ENCODE measurements at places on chromosomes 1 and 21.

DNA sequence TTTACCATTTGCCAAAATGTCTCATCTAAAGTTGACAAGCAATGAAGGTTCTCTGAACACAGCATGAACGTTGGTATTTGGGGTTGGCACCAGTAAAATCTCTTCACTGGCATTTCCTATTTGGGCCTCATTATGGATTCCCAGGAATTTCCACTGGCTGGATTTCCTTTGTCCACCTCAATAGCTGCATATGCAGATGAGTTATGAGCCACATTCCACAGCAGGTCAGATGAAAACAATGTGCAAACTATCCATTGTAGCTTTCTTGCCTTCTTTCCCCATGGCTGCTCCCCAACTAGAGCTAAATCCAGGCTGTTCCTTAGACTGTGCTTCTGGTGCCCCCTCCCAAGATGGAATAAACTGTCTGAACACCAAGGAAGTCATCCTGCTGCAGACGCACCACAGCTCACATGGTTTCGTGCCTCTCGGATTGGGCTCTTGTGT is 168.1 kb upstream of the FGGY start:
- no peak for DNase-seq

DNA sequence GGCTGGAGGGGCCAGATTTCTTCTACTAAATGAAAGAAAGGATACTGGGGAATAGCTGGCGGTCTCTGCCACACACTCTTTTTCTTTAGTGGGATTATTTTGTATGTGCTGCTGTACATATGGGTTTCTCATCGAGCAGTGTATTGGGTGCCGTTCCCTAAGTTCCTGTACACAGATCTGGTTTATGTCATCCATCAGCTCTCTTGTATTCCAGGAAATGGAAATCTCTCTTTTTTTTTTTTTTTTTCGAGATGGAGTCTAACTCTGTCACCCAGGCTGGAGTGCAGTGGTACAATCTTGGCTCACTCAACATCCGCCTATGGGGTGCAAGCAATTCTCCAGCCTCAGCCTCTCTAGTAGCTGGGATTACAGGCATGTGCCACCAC is 27.0 kb upstream of the NID1 start:
- DNase-seq: no peak

GRCh38 chr1:43901196-43901961 is 32.2 kb upstream of the ARTN start:
- DNase-seq: no peak

DNA sequence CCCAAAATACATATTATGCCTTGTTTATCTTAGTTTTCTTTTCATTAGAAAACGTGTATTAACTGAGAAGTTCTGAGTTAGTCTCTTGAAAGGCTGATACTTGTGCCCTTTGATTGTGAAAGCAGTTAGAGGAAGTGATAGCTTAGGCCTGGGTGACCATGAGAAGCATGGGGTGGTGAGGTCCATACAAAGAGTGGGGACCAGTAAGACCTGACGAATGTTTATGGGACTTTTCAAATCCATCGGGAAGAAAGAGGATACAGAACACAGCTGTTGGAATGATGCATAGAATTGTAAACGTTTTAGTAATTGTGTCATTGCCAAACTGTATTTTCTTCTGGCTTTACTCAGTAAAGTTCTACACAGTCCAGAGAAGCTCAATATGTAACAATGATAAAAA is 259.8 kb downstream of the LMO4 start:
- peak; percentile 23 for DNase-seq

- no peak for DNase-seq
These were observed 137.6 kb downstream of the PTGER3 start for GRCh38 chr1:70910013-70910412.

DNA sequence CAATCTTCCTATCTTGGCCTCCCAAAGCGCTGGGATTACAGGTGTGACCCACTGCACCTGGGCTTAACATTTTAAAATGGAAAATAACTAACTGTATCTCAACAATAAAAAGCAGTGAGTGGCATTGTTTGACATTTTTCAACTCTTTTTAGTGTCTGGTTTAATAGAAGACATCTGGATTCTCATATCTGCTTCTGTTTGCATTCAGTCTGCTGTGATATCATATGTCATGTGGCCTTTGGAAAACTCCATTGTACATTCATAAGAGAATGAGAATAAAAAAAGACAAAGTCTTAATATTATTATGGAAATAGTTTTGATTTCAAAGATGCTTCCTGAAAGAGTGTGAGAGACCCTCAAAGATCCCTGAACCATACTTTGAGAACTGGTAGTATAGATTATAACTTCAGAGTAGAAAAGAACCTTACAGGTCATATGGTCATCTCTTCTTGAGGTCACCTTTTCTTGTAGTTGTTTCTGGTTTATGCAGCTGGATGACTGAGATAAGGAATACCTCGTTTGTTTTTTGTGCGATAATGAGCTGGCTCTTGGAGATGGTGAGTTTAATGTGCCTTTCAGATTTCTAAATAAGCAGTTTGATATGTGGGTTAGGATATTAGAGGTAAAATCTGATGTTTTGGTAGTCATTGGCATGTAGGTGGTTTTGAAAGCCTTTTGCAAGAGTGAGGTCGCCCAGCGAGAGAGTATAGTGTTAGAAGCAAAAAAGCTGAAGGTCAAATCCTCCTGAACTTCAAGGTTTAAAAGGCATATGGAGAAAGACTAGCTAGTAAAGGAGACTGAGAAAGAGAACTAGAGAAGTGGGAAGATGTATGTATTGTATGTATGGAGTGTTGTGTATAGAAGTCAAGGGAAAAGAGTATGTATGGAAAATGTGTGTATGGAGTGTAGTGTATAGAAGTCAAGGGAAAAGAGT is 17.2 kb downstream of the CEP350 start:
- DNase-seq: no peak

DNA sequence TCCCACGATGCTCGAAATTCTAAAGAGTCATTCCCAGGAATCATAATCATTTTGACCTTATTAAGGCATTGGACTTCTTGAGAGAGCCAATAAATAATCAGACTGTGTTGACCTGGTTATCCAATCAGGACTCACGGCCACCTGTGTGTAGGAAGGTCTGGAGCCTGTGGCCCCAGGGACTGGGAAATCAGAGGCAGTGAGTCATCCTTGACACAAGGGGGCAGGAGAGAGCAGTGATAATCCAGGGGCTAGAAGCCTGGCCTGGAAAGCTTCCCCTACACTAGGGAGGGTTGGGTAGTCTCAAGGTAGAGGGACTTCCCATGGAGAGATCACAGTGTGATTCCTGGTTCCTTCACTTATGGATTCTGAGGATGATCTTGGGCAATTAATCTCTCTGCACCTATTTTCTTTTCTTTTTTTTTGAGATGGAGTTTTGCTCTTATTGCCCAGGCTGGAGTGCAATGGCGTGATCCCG is 4.7 kb downstream of the MR1 start:
- DNase-seq: no peak

DNA sequence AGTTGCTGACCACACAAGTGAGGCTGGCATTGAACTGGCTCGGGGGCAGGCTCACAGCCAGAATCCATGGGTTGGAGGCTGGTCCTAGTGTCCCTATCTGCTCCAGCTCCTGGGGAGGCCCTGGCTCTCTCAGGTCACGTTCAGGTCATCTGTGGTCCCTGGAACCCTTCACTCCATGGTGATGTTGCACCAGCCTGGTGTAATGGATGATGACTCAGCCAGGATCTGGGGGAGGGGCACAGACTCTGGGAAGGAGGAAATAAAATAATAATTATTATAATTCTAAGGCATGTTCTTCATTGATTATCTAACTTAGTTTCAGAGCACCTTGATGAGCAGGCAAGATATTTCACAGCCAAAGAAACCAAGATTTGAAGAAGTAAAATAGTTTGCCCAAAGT is 26.6 kb upstream of the FCRL4 start:
- DNase-seq: no peak

DNA sequence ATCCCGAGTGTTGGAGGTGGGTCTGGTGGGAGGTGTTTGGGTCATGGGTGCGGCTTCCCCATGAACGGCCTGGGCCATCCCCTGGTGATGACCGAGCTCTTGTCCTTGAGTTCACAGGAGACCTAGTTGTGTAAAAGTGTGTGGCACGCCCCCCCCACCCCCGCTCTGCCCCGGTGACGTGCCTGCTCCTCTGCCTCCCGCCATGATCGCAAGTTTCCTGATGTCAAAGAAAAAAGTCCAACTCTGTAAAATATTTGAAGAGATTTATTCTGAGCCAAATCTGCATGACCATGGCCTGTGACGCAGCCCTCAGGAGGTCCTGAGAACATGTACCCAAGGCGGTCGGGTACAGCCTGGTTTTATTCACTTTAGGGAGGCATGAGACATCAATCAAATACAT is 125.1 kb upstream of the COL6A1 start:
- no peak for DNase-seq

- DNase-seq: peak; percentile 89
These were observed 975.7 kb upstream of the ADGRL4 start for GRCh38 chr1:79982211-79982610.

DNA sequence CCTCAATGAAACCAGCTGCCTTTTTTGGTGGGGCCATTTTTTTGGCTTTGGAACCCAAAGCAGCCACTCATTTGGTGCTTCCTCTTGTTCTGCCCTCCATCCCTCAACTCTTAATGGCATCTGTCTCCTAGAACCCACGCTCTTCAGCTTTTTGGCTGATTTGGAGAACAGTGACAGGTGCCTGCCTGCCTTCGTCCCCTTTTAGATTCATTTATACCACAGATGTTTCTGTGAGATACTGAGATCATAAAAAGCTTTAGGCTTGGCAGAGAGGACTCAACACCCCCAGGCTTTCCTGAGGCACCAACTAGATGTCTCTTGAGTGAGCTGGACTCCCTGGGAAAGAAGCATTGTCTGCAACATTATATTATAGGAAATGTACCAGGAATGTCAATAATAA is 20.4 kb upstream of the YTHDF2 start:
- no peak for DNase-seq

DNA sequence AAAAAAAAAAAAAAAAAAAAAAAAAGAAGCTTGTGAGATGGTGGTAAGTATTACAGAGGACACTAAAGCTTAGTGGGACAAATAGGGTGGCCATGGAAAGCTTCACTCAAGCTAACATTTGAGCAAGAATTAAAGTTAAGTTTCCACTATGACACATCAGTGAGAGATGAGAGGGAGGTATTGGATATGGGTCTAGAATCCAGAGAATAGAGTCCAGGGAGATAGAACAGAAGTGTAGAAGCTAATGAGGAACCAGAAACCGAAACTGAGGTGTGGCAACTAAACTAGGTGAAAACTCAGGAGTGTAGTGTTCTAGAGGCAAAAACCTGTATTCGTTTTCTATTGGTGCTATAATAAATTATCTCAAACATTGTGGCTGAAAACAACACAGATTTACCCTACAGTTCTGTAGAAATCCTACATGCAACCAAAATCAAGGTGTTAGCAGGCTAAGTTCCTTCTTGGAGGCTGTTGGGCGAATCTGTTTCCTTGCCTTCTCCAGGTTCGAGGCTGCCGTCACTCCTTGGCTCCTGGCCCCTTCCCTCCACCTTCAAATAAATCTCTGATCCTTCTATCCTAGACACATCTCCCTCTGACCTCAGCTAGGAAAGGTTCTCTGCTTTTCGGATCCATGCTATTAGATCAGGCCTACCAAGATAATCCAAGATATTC is 36.2 kb downstream of the PTP4A2 start:
- DNase-seq: no peak

DNA sequence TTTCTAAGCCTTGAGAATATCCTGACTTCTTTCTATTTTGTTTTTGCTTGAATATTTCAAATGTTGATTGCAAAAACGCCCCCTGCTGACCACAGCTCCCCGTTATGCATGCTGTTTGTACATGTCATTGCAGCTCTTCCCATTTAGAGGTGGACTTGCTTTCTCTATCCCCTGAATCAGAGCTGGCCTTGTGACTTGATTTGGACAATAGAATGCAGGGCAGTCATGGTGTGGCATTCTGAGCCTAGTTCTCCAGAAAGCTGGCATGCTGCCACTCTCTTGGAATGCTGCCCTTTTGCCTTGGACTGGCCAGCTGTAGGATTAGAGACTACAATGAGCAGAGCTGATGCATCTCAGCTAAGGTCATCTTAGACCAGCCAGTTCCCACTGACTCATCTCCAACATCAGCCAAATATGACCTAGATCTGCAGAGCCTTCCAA is 1561.5 kb downstream of the MRPL39 start:
- peak; percentile 80 for DNase-seq

GRCh38 chr21:44444286-44444931 is 10.9 kb upstream of the LRRC3 start:
- DNase-seq: no peak

DNA sequence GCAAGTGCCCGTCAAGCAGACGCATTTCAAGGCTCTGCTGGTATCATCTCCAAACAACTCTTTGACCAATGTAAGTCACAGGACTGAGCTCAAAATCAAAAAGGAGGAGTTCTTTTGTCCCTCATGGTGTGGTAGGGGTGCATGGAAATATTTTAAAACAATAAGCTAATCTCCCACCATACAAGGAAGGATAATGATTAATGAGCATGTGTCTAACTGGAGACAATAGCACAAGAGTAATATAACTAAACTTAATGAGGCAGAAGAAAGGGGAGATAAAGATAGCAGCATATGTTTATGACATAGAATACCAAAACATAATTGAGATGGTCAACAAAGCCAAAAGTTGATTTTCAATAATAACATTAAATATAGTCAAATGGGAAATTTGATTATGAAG is 668.0 kb upstream of the ZP4 start:
- no peak for DNase-seq

- no peak for DNase-seq
These were observed 79.5 kb upstream of the SIPA1L2 start for GRCh38 chr1:232709386-232709785.

DNA sequence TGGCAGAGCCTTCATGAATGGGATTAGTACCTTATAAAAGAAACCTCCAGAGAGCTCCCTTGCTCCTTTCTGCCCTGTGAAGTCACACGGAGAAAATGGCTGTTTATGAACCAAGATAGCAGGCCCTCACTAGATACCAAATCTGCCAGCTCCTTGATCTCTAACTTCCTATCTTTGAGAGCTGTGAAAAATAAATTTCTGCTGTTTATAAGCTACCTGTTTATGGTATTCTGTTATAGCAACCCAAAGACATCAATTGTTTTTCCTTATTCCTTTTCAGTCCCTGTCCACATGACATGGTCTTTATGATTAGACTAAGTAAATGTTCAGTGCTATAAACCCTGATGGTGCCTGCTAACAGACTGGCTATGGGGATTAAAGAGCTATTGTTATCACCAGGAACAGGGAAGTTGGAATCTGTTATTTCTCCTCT is 9.7 kb upstream of the STIL start:
- no peak for DNase-seq

DNA sequence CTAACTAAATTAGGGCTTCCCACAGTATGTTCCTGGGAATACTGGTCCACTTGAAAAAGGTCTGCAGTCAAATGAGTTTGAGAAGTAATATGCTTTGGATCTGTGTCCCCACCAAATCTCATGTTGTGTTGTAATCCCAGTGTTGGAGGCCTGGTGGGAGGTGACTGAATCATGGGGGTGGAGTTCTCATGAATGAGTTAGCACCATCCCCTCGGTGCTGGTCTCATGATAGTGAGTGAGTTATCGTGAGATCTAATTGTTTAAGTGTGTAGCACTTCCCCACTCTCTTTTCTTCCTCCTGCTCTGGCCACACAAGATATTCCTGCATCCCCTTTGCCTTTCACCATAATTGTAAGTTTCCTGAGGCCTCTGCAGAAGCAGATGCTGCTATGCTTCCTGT is 16.9 kb upstream of the DMRTB1 start:
- DNase-seq: no peak

- DNase-seq: peak; percentile 29
These were observed 735 bp upstream of the BRINP3 start for GRCh38 chr1:190478149-190479049.

- DNase-seq: no peak
These were observed 217.1 kb upstream of the C1orf174 start for GRCh38 chr1:4117196-4117595.
